ENCODE measurements at places on chromosomes 6 and 20.

GRCh38 chr6:31815025-31815838 is at the start of the genes HSPA1A and HSPA1L:
Gene HSPA1A, plus strand, starts transcription at chr6:31815543. Its CDS starts 214 bp downstream, at chr6:31815757.
Gene HSPA1L, minus strand, starts transcription at chr6:31815283. Its CDS starts 3,311 bp downstream, at chr6:31811972.
- peak; percentile 98 for DNase-seq

GRCh38 chr20:45893831-45894230 is 2.7 kb downstream of the CTSA start:
- DNase-seq = no peak

DNA sequence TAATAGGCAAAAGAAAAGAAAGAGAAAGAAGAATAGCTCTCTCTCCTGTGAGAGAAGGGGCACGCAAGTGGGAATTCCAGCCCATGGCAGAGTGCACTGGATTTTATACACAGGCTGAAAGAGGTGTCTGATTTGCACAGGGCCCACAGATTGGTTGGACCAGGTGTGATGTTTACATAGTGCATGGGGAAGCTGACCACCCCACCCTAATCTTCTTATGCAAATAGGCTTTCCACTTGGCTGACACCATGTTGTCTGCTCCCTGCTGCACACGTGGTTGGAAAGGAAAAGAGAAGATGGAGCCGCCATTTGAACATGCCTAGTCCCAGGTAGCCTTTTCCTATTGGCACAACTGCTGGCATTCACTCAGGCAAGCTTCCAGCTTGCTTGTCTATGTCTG is 20.2 kb downstream of the MICA start:
- DNase-seq = no peak

GRCh38 chr20:5100684-5101347 is 18.9 kb downstream of the PCNA start:
- DNase-seq = peak; percentile 48

DNA sequence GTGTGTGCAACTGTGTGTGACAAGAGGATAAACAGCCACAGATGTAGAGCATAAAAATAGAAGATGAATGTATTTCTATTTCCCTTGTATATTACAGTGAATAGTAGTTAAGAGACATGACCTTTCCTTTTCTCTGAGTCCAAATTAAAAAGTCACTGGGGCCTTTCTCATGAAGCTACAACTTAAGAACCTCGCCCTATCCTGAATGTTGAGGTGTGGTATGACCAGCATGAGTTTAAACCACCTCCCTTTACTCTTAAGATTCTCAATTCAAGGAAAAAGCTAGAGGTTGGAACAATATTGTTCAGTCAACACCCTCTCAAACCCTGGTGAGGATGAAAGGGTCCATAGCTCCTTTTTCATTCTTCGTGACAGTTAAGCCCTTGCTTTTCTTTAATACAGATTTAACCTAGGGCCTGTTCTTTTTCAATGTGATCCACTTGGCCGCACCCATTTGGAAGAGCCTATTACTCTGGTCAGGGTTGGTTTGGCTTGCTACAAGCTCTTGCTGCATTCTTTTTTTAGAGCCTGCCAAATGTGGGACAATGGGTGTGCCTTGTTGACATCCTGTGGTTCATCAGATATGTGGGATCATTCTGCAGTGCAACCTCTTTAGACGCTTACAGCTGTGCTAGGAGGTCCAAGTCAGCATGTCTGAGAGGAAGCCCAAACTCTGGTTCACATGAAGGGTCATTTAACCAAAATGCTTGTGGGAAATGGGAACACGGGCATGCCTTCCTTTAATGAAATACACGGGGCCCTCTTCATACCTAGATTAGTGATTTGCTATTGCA is 290.0 kb downstream of the HAO1 start:
- DNase-seq = no peak

DNA sequence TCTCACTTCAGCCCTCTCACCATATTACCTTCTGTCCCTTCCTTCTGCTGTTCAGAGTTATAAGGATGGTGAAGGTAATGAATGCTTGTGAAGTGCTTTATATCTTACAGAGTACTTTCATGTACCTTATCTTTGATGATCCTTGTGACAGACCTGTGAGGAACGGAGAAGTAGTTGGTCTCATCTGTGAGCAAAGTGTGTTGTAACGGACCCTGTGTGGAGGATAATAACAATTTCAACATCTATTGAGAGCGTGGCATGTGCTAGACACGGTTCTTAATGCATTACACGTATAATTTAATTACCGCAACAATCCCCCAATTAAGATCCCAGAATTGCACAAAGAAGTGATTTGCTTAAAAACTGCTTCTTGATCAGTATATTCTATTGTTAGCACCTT is 124.6 kb downstream of the ANKS1A start:
- no peak for DNase-seq

Measured in NCI-H146 (cell line).